ENCODE measurements at places on chromosomes 1 and 21.

- DNase-seq: peak; percentile 79
Observed at GRCh38 chr1:42784946-42785693, at the start of gene TMEM269. TMEM269 (plus strand) TSS chr1:42784991; CDS start chr1:42789894, 4,903 bp downstream.

GRCh38 chr1:101293461-101294051 is 56.7 kb downstream of the S1PR1 start:
- peak; percentile 34 for DNase-seq

DNA sequence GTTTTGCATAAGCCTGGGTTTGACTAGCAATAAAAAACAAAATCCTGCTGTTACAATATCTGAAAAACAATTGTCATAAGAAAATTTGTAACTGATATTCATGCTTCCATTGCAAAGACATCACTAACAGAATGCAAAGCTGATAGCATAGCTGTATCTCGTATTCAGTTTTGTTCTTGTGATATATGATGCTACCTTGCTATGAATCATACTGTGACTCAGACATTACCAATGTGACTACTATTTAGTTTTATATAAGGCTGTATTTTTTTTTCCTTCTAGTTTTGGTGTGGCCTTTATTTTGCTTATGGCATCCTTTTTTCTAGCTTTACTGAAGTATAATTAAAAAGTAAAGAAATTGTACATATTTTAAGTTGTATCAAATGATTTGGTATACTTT is 1381.8 kb downstream of the MRPL39 start:
- no peak for DNase-seq

- no peak for DNase-seq
Observed at GRCh38 chr1:243487649-243488227, 231.9 kb downstream of the SDCCAG8 start.

DNA sequence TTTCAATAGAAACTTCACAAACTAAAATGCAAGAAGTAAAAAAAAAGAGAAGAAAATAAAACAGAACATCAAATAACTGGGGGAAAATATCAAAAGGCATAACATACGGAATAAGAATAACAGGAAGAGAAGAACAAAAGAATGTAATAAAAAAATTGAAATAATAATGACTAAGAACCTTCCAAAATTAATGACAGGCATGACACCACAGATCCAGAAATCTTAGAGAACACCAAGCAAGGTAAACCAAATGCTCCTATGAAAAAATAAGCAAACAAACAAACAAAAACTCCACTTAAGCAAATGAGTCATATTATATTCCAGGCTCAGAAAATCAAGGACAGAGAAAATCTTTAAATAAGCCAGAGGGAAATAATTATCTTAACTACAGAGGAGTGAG is 8.7 kb downstream of the OR10J1 start:
- no peak for DNase-seq

DNA sequence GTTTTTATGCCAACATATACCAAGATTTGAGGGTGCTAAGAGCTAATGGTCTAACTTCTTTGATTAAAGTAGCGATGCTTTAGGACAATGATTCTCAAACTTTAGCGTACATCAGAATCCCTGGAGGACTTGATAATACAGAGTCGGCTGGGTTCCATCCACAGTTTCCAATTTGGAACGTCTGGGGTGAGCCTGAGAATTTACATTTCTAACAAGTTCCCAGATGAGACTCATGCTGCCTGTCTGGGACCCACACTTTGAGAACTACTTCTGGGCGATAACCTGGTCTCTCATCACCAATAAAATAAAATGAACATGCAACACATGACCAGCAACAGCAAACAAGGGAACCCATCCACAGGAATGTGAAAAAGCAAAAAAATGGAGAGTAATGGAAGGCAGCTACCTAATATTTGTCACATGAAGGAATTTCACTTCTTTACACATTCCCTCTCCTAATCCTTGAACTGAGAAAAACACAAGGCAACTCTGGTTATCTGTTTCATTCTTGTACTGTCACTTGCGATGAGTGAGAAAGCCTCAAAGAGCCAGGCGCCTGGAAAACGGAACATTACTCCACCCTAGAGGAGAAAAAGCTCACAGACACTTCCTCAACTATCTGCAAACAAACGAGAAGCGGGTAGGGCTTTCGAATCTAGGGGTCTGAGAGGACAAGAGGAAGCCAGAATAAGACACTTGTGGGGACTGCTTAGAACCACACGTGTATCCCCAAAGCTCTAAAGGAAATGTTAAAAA is 14.0 kb downstream of the HSF2BP start:
- peak; percentile 55 for DNase-seq

GRCh38 chr1:6498576-6499111 is 7.2 kb upstream of the PLEKHG5 start:
- DNase-seq: no peak

DNA sequence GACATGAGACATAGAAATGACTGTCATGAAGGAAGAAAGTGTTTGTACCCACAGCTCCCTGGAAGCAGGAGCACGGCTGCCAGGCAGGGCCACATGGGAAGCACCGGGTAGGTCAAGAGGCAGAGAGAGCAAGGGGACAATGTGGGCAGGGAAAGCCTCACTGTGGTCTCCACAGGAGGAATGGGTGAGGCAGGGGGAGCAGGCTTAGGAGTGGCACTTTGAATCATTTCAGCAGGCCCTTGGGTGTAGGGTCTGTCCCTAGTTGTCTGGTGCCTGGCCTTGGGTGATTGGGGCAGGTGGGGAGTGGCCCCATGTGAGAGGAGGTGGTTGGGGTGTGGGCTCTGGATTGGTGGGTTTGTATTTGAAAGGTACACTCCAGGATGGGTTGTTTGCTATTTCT is 83.9 kb downstream of the PCBP3 start:
- no peak for DNase-seq

DNA sequence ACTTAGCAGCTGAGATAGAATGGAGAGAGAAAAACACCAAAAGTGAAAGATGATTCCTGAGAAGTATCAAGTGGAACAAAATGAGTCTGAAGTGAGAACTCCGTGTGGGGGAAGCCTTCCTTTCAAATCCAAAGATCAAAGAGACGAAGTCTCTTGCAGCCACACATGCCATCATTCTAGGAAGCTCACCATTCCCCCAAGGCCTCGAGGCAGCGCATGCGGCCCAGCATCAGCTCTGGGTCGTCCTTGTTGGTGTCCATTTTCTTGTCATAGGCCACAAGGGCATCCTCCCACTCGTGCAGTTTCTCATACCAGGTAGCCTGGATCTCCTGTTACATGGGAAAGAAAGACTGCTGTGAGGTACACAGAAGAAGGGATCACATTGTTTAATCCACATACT is 32.2 kb upstream of the ANGPTL7 start:
- DNase-seq: no peak

DNA sequence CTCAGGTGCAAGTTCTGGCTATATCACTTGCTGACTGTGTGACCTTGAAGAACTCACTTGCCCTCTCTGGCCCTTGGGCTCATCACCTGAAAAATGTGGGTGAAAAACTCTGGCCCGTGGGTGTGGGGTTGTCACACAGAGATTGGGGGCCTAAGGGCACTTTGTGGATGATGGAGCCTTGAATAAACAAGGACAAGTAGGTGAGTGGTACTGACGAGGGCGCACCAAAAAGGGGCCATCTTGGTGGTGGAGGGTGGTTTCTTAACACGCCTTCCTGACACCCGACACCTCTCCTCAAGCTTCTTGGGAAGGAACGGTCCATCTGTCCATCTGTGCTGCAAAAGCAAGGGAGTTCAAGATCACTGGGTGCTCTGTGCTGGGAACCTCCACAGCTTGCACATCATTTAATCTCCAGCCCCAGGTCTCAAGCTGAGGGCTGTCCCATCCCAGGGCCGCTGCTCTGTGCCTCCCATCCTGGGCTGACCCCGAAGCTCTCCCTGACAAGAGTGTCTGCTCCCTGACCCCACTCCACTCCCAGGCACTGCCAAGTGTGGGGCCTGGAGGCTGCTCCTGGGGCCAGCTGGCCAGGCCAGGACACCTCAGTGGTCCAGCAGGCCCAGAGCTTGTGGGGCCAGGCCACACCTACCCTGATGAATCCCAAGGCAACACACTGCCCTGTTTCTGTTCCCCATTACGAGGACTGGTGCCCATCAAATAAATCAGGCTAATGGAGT is 97.3 kb downstream of the GLIS1 start:
- peak; percentile 11 for DNase-seq

DNA sequence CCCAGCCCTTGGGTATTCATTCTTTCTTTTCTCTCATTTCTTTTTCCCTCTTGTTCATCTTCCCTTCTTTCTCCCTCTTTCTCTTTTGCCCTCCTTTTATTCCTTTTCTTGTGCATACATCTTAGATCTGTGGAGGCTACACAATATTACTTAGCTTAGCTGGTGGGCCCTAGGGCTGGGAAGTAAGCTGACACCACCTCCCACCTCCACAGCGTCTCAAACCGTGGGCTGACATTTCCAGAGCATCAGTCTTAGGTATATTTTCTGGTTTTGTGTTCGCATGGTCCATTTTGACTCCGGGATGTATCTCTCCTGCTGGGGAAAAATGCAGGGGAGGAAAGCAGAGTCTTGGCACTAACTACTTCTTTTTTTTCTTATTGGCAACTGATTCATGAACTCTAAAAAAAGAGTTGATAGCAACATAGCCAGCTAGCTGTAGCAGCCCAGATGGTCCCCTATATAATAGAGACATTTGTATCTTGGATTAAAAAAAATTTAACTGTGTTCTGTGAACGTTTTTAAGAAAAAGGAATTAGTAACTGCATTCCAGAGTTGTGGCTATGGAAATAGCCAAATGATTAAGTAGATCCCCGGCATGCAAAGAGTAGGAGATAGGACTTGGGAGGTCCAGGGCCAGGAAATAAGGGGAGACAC is 15.5 kb downstream of the CNIH3 start:
- DNase-seq: no peak

GRCh38 chr1:80534606-80535360 is 1266.0 kb upstream of the ADGRL2 start:
- no peak for DNase-seq

DNA sequence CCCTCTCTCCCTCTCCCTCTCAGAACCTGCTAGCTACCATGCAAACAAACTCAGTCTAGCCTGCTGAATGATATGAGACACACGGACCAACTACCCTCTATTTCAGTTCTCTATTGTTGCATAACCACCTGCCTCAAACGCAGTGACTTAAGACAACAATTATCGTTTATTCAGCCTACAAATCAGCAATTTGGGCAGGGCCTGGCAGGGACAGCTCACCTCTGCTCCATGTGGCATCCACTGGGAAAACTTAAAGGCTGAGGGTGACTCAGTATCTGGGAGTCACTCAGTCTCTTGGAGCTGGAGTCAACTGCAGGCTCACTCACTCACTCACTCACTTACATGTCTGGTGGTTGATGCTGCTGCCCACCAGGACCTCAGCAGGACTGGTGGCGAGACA is 121.3 kb downstream of the SEC16B start:
- no peak for DNase-seq

DNA sequence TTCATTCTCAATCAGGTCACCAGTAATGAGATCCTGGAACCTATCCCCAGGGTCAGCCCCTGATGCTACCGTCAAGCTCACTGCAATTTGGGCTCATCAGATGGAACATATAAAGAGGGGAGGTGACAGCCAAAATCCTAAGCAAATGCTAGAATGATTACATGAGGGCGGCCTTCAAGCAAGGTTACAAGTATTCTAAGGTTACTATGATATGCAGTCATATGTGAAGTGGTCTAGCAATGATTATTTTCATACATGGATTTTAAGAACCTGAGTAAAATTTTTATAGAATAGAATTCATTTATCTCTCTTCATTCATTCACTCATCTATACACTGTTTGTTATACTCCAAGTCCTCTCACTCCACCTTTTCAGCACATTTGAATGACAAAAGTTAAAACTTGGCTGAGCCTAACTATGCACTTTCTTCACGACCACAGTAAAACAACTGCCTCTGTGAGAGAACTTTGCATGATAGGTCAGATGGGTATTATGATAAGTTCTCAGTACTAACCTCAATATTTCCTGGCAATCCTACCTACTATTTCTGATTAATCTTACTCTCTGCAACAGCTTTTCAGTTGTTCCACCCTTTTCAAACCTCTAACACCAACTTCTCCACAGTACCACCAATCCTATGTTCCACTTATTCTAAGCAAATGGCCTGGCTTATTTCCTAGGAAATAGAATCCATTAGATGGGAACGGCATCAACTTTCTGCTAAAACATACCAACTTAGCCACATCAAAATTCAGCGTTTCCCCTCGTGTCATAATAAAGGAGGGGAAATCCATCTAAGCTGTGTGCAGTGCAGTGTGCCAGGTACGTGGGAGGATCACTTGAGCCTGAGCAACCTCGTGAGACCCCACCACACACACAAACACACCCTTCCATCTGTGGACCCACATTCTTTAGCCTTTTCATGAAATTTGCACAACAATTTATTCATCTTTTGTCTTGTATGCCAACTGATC is 32.0 kb downstream of the LHX9 start:
- DNase-seq: no peak

DNA sequence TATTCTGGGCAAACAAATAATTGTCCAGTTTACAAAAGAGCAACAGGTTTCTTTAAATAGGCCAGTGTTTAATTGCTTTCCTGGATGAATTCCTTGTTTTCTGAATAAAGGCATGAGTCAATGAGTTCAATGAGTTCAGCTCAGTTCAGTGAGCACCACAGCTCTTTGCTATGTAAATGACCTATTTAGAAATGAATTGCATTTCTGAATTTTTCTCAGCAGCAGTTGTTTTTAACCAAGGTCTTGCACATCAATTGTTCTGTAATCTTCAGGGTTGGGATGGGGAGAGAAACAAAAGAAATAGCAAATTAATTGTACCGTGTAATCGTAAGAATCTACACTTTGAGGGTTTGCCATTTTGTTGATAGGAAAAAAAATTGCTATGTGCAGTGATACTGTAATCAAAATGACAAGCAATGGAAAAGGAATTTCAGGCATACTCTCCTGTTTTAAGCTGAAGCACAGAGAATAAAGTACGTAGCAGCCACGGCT is 45.7 kb downstream of the MIS18A start:
- DNase-seq: no peak

DNA sequence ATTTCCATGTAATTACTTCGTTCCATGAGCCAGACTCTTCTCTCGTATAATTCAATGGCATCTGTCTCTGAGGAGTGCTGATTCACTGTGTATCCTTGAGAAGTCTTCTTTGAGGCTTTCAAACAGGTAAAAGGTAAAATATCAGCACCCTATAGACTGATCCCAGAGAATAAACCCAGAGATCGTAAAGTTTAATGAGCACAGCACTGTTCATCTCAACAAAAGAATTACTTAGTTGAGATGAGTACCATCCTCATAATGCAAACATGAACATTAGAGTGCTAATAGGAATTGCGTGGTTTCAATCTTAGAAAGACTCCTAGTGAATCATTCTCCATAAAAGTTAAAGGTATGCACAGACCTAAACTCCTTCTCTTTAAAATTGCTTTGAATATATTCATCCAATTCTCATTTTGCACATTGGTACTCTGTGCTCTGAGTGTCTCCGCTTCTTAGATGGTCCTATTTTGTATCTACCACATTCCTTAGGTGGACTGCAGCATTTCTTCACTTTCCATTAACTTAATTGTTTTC is 97.2 kb downstream of the TBX15 start:
- DNase-seq: no peak

GRCh38 chr1:113965703-113966412 is 13.4 kb upstream of the OLFML3 start:
- DNase-seq: no peak

DNA sequence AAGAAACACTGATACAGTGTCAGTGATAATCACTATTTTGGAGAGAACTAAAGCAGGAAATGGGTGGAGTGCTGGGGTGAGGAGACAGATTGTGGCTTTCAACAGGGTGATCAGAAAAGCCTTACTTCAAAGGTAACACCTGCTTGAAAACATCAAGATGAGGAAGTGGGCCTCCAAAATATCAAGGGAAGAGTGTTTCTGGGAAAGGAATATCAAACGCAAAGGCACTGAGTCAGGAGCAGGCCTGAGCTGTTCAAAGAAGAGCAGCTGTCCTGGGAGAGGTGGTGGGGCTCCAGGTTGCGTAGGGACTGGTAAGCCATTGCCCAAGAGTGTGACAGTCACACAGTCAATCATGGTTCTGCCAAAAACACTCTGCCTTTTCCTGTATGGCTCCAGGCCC is 47.1 kb upstream of the ATP1A1 start:
- DNase-seq: peak; percentile 69

All from activated naive CD4-positive, alpha-beta T cell treated with anti-CD3 and anti-CD28 coated beads, Interleukin-2, amount 10 ng/mL, durations not matched to agents 7 days and 5 days (primary cell).